Activated CD4-positive, alpha-beta T cell treated with anti-CD3 and anti-CD28 coated beads for 36 hours (primary cell): ENCODE measurements at places on chromosomes 1 and 21. TPM values are rescaled to one million over a fixed set of nuclear protein-coding genes. Genes with fewer than 3 reads are reported as not detected.

GRCh38 chr1:237591353-237591752 is 299.4 kb downstream of the ZP4 start:
- H3K27me3 ChIP-seq = peaks cover 1% of the 10 kb centered on the region
- no peaks in the 10 kb centered on the region for H3K4me1 ChIP-seq
- no peak overlapping the region for H3K4me3 ChIP-seq

DNA sequence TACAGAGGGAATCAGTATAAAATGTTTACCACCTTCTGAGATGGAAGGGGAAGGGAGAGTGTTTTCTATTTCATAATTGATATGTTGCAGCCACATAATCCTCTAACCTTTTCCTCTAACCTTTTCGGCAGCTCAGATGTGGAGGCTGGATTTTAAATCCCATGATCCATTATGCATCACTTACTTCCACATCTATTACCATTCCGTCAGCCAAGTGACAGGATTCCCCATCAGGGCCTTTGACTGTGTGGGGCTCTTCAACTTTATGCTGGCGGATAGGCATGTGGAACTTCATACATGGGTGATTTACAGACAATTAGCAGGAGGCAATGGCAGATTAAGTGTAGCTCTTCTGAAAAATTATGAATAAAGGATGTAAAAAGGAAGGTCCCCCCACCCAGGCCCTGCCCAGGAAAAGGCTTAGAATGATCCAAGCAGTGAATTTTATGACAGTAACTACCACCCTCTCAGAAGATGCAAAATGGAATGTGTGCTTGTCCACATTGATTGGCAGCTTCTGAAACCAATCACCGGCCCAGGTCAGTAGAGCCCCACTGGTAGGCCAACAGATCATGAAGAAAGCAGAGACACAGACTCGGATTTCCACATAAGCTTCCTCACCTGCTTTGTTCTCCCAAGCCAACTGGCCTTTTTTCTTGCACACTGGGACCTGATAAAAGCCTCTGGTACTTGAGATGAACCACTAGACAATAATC is 147.0 kb downstream of the ST6GALNAC5 start:
- H3K27ac ChIP-seq = no peak overlapping the region
- no peak for DNase-seq
- no peaks in the 10 kb centered on the region for H3K4me1 ChIP-seq
- peaks cover 4% of the 10 kb centered on the region for H3K27me3 ChIP-seq
- no peak overlapping the region for H3K4me3 ChIP-seq

DNA sequence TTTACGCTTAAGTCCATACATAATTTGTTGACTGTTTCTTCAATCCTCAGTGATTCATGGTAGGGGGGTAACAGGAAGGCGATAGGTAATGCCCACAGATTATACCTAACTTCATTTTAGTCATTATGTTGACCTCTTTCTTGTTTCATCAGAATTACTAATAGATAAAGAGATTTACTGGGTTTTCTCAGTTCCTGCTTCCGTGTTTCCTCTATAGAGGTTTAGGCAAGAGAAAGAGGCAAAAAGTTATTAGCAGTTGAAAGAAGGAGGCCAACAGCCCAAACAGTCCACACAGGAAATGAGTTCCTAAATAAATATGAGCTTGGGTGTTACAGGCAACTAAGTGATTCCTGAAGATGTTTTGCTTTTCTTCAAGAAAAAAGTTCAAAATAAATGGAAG is 17.9 kb upstream of the CLCA1 start:
- no peak overlapping the region for H3K27ac ChIP-seq
- no peaks in the 10 kb centered on the region for H3K4me1 ChIP-seq
- H3K4me3 ChIP-seq = no peak overlapping the region
- H3K27me3 ChIP-seq = no peaks in the 10 kb centered on the region

The SAMD11 gene
- not detected for total RNA-seq

DNA sequence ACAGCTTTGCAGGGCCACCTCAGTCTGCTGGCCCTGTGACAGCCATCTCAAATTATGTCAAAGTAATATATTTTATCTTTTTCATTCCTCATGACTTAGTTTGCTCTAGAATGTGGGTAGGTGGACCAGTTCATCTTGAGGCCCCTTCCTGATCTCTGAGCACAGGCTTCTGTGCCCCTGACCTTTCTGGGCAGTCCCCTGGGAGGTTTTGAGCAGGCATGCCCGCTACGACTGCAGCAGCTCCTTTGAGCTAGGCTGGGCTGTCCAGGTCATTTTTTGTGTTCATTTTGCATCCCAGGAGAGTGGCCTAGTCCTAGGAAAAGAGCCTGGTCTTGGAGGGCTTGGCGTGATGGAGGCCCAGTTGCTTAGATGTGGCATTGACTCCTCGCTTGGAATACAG is 42.7 kb downstream of the EIF2D start:
- H3K36me3 ChIP-seq = peaks cover 97% of the 10 kb centered on the region
- peaks cover 98% of the 10 kb centered on the region for H3K4me1 ChIP-seq
- no peak for DNase-seq
- H3K27ac ChIP-seq = peak overlapping the region; percentile 99
- no peaks in the 10 kb centered on the region for H3K27me3 ChIP-seq

- H3K4me1 ChIP-seq = peaks cover 22% of the 10 kb centered on the region
- H3K27me3 ChIP-seq = peaks cover 37% of the 10 kb centered on the region
- no peak overlapping the region for H3K27ac ChIP-seq
- peak overlapping the region; percentile 4 for H3K4me3 ChIP-seq
- H3K36me3 ChIP-seq = peaks cover 5% of the 10 kb centered on the region
- DNase-seq = no peak
Measured at GRCh38 chr1:236066054-236066453, 1.2 kb upstream of the NID1 start.

GRCh38 chr1:85244271-85245061 is 15.0 kb downstream of the C1orf52 start:
- peaks cover 7% of the 10 kb centered on the region for H3K4me1 ChIP-seq
- peaks cover 2% of the 10 kb centered on the region for H3K36me3 ChIP-seq
- no peak overlapping the region for H3K27ac ChIP-seq
- no peaks in the 10 kb centered on the region for H3K27me3 ChIP-seq
- H3K4me3 ChIP-seq = no peak overlapping the region
- DNase-seq = no peak

DNA sequence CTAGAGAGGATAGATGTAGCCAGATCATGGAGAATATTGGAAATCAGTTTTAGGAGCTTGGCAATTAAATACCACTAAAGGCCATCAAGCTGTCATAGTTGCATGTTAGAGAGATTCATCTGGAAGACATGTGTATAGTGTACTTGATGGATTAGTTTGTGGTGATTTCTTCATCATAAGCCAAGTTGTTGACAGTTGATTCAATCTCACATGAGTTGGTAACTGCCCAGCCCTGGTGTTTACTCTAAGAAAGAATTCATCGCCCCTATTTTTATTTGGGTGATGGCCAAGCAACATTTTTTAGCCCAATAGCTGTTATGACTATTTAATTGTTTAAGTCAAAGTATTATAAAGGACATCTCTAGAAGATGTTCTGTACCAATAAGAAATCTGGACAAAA is 737.6 kb downstream of the PLA2G4A start:
- DNase-seq = no peak
- H3K27me3 ChIP-seq = no peaks in the 10 kb centered on the region
- no peaks in the 10 kb centered on the region for H3K36me3 ChIP-seq
- no peaks in the 10 kb centered on the region for H3K4me1 ChIP-seq
- H3K4me3 ChIP-seq = no peak overlapping the region

GRCh38 chr1:169586067-169586394 is 250 bp downstream of the F5 start:
- H3K27me3 ChIP-seq = no peaks in the 10 kb centered on the region
- H3K4me3 ChIP-seq = peak overlapping the region; percentile 95
- H3K36me3 ChIP-seq = peaks cover 22% of the 10 kb centered on the region
- no peak for DNase-seq

DNA sequence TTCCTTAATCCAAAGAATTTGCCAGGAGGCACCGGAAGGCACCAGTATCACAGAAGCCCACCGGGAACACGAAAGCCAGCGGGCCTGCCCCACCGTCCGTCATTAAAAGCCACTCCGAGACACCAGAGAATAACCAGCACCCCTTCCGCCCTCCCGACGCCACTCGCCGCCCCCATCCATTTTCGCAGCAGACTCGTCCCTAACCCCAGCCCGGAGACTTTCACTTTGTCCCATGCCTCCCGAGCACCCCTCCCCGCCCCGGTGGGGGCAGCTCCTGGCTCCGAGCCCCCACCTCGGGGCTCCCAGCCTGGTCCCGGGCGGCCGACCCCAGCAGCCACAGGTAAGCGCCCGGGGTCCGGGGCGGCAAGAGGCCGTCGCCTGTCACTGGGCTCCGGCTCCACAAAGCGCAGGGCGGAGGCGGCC is 105.4 kb downstream of the SLC45A1 start:
- peaks cover 15% of the 10 kb centered on the region for H3K36me3 ChIP-seq
- peak; percentile 63 for DNase-seq
- H3K4me1 ChIP-seq = peaks cover 39% of the 10 kb centered on the region
- H3K27ac ChIP-seq = no peak overlapping the region
- no peak overlapping the region for H3K4me3 ChIP-seq
